ENCODE measurements at places on chromosomes 7 and 10.

GRCh38 chr7:124457841-124458240 lies 307.8 kb downstream of the GPR37 start:
- peak; percentile 24 for DNase-seq

- no peak for DNase-seq
Measured at GRCh38 chr7:29356631-29357030, 162.1 kb downstream of the CHN2 start.

DNA sequence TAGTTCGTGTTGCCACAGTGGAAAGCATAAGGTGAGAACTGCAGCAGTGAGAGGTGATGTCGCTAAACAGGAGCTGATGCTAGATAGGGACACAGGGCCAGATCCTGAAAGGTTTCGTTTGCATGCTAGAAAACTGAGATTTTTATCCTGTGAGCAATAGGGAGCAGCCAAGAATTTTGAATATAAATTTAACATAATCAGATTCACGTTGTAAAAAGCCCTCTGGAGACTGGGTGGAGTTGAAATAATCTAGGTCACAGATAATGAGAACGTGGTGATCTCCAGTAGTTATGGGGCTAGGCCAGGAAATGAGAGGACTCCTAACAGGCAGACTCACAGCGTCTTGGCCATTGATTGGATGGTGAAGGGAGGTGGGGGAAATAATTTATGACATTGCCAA lies 92.1 kb upstream of the IMMP2L start:
- no peak for DNase-seq

GRCh38 chr10:132322586-132323048 lies 9.4 kb upstream of the LRRC27 start:
- peak; percentile 65 for DNase-seq

GRCh38 chr10:106401161-106401560 lies 763.3 kb downstream of the SORCS1 start:
- DNase-seq, result no peak

DNA sequence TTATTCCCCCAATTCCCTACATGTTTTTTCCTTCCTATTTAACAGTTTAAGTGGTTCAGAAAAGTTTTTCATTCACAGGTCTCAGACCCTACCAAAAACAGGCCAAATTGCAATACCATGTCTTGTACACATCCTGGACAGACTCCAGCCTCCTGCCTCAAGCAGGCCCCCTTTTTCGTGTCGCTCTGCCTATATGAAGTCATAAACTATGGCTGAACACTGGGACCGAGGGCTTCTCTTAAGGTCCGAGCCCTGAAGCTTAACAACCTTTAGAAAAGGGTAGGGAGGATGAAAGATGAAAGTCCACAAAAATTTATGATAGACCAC lies 1.4 kb downstream of the FBXW4 start:
- DNase-seq, result no peak
